ENCODE measurements at places on chromosomes 16 and 17.

- no peak for DNase-seq
Measured at GRCh38 chr16:56637814-56638750, at the start of gene MT1A. Gene MT1A (plus strand): TSS chr16:56638666. CDS start chr16:56638739, 73 bp downstream.

DNA sequence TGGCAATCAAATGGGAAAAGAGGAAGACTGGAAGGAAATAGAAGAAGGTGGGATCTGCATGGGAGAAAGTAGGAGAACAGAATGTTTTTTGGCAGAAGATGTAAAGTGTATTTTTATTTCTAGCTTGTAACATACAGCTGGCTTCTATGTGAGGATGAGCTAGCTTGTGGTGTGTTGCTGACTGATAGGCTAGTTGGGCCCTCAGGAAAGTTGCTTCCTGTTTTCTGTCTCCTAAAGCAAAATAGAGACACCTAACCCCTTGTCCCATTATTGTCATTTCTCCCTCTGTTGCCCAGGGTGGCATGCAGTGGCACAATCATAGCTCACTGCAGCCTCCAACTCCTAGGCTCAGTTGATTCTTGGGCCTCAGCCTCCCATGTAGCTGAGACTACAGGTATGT lies 15.9 kb downstream of the TNRC6A start:
- no peak for DNase-seq

DNA sequence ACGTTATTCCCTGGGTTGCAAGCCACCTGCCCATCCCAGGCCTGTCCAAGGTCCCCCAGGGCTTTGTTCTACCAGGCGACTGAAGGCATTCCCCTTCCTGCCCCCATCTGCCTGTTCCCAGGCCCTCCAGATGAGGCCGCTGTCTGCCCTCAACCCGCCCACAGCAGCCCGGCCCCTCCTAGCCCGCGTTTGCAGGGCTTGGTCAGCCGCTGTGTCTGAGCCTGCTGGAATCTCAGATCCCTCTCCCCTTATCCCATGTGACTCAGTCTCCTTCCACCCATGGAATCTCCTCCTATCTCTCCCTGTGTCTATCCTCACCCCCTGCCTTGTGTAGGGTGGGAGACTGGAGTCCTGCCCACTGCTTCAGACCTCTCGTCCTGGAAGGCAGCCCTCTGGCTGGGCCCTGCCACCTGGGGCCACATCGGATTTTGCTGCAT lies 186.0 kb upstream of the TNRC6C start:
- DNase-seq = peak; percentile 43

DNA sequence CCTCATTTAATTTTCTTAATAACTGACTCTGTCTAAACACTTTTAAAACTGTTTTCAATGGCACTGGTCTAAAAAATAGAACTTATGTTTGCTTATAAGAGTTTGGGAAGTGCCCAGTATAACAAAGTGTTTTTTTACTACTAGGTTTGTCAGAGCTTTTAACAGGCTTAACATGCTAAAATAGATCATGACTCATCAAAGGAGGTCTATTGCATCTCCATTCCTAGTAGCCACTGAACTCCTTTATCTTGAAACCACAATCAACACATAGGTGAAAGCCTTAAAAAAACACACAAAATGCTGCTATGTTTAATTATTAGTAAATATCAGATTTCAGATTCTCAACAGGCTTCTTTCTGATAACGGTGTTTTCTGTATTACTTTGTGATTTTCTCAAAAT lies 196.4 kb upstream of the KIF2B start:
- no peak for DNase-seq

- DNase-seq = peak; percentile 82
Measured at GRCh38 chr16:2952679-2953078, 11.4 kb upstream of the KREMEN2 start.

DNA sequence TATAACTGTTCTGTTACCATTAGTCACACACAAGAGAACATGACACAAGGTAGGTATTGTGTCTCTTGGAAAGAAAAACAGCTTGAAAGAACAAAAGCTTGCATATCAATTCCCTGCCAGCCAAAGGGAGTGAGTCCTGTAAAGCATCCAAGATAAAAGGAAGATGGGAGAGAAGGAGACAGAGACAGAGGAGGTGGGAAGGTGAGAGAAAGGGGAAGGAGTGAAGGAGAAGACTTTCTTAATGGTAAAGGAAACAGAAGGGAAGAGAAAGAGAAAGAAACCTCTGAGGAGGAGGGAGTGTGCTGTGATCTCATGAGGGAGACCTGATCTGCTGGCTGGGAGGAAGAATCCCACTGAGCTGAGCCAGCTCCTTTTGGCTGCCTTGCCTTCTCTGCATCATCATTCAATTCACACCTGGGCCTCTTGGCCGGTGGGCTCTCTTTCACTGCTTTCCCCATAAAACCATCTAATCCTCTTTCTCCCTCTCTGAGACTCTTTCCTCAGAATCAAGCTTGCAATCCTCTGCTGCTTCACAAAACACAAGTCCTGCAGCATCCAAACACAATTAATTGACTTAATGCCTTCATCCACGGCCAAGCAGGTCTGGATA lies 271.6 kb downstream of the ABCC12 start:
- DNase-seq = no peak

- DNase-seq = no peak
Measured at GRCh38 chr16:80710918-80711317, 93.5 kb downstream of the CDYL2 start.

GRCh38 chr16:81263470-81264220 lies 25.2 kb downstream of the BCO1 start:
- no peak for DNase-seq

DNA sequence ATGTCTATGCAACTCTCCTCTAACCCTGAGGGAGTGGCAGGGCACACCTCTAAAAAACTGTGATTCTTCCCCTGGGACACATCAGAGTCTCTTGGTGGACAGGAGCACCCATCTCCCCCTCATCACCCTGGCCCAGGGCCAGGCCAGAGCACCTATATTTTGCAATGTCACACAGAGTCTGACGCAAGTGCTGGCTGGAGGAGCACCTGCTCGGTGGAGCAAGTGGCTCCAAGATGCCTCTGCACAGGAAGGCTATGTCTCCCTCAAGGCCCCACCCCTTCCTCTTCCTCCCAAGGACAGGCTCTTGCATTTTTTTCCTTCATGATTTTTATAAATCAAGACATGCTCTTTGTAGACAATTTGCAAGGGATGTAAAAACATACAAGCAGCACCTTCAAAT lies 13.3 kb downstream of the SNN start:
- no peak for DNase-seq

GRCh38 chr16:49734331-49734730 lies 121.6 kb downstream of the ZNF423 start:
- DNase-seq = no peak

DNA sequence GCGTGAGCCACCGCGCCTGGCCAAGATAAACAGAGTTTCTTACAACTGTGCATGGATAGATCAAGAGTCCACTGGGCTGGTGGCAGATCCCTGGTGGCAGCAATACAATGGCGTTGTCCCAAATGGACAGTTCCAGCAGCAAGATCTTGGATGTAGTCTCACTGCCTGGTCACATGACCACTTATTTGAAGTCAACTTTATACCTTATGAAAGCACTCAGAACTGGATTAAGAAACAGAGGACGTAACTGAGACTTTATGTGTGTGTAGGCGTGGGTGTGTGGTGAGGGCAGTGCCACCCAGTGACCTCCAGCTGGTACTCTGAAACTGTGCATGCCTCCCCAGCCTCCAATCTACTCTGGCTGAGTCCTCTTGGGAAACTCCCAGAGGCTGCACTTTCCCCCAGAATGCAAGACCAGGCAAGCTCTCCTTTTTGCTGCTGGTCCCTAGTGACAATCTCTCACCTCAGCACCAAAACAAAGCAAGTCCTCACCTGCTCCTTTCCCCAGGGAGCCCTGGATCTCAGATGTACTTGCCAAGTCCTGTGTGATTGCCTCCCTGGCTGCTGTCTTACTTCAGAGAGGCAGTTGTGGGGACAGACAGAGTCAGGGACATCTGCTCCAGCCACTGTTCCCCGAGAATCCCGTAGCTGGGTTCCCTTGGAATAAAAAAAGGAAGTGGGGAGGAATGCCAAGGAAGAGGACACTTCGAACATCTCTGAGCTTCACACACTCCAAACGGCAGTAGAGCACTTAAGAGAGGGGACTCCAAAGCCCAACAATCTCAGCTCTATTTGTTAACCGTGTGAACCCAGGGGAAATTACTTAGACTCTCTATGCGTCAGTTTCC lies 11.7 kb upstream of the ST6GALNAC2 start:
- DNase-seq = peak; percentile 44

DNA sequence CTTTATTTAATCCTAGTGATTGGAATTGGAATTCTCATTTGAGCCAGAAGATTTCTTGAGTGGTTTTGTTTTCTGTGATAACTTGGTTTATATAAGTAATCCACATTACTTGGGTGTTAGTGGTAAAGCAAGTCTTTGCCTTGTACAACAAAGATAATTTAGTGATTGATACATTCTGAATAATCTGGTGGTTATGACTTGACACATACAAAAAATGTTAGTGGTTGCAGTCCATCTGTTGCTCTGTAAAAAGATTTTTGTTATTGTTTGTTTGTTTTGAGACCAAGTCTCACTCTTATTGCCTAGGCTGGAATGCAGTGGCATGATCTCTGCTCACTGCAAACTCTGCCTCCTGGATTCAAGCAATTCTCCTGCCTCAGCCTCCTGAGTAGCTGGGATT lies 13.2 kb downstream of the OMG start:
- no peak for DNase-seq

GRCh38 chr17:61238455-61238933 lies 161.1 kb upstream of the TBX2 start:
- DNase-seq = no peak

DNA sequence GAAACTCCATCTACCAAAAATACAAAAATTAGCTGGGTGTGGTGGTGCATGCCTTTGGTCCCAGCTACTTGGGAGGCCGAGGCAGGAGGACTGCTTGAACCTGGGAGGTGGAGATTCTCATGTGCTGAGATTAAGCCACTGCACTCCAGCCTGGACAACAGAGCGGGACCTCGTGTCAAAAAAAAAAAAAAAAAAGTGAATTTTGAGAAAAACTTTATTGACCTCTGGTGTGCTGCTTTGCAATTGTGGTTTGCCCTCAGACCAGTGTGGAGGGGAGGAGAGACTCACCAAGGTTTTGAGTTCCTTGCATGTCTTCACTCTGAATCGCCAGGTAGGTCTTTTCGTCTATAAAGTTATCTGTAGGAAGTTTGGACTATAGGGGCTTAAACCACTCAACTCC lies 145.2 kb downstream of the CPPED1 start:
- no peak for DNase-seq

DNA sequence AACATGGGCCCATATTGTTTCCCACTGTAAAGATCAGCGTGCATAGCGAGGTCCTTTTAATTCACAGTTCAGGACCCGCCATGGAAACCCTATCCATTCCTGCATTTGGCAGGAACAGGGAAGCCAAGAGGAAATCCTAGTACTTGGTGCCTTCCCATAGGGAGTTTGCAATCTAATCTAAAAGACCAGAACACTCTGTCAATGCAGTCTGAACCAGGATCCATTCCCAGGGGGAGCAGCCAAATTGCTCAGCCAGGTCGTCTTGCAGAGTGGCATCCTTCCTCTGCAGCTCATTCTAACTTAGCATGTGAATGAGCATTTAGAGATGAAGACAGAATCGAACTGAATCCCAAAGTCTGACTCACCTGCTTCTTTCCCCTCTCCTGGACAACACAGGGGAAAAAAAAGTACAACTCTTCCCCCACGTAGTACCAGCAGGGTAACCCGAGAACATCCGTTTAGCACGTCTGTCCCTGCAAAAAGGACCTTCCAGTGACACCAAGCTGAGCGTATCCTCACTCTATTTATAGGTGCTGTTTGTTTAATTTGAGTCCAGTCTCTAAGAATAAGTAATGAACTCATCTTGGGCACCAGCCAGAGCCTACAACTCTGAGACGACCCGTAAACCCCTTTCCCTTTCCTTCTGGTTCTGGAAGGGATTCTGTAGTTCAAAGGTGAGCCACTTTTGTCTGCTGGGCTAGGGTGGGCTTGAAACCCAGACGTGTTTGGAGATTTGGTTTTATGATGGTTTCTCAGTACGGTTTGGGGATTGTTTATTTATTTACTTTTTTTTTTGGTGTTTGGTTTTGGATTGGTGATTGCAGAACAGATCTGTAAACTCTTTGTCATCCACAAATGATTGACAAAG lies 74.5 kb downstream of the ERCC4 start:
- peak; percentile 55 for DNase-seq

GRCh38 chr17:79011451-79012147 lies 2.0 kb upstream of the CANT1 start:
- DNase-seq = no peak

DNA sequence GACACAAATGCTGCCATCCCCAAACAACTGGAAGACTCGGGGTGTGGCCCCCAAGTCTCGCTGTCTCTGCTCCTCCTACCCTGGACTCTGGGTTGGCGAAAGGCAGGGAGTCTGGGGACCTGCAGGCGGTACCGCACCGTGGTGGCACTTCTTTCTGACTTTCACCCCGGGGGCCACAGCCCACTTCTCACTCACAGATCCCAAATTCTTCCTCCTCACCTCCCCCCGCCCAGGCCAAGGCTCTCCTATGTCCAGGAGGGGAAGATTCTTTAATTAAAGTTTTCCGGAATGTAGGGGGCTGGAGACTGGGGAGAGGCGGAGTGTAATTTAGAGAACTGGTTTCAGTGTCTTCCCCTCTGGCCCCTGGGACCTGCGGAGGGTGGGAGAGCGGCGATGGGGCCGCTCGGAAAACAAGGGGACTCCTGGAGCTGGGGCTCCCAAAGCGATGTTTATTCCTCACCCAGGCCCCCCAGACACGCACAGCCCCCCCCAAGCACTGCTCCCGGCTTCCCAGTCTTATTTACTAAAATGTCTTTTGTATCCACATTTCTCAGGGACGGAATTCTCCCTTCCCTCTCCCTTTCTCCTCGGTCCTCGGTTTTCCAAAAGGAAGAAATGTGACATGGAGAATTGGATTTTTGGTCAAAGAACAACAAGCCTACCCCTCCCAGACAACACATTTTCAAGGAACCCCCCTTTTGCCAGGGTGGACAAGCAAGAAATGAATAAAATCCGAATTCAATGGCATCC lies 1.2 kb downstream of the WNT3 start:
- no peak for DNase-seq

DNA sequence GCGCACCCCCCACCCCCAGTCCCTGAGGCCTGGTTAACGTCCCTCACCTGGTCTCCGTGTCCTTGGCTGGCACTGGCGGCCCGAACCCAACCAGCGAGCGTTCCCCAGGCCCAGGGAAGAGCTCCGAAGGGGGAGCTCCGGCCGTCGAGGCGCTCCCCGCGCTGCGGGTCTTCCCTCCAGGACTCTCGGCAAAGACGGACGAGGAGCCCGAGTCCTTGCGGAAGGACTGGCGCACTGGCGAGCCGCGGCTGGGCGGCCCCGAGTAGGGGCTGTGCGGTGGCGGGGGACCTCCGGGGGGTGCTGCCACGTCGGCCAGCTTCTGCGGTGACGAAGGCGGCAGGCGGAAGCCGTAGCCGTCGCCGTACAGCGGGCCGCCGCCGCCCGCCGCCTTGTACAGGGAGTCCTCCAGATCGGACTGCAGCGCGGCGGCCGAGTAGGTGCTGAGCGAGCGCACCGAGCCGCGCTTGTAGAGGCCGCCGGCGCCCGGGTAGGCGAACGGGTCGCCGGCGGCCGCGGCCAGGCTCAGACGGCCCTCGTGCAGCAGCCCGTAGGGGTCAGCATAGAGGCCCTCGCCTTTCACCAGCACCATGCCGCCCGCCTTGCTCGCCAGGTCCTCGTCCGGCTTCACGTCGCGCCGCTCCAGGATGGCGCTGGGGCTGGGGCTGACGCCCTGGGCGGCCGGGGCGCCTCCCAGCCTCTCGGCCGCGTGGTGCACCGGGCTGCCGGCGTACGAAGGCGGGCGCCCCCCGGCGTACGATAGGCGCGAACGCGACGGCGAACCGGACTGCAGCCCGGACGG lies 44.1 kb downstream of the SRCIN1 start:
- no peak for DNase-seq
